Immature natural killer cell (primary cell): ENCODE measurements at places on chromosomes 16 and 17. TPM values are rescaled to one million over a fixed set of nuclear protein-coding genes. Genes with fewer than 3 reads are reported as not detected.

The TMC8 gene
- polyA plus RNA-seq = 55.2 TPM

The SGSM2 gene
- 1.6 TPM for polyA plus RNA-seq

The NPTX1 gene
- 0.13 TPM for polyA plus RNA-seq

- H3K4me1 ChIP-seq = peaks cover 11% of the 10 kb centered on the region
- DNase-seq = no peak
- H3K27ac ChIP-seq = no peak overlapping the region
- H3K4me3 ChIP-seq = no peak overlapping the region
Measured at GRCh38 chr16:68750193-68750695, 13.2 kb downstream of the CDH1 start.

- no peak overlapping the region for H3K27ac ChIP-seq
- H3K4me1 ChIP-seq = no peaks in the 10 kb centered on the region
- DNase-seq = no peak
- H3K27me3 ChIP-seq = peaks cover 14% of the 10 kb centered on the region
Measured at GRCh38 chr16:26667307-26667706, 399.4 kb upstream of the C16orf82 start.
